Thoracic aorta (tissue), 2 donors: ENCODE measurements at places on chromosomes 4 and X. TPM values are rescaled to one million over a fixed set of nuclear protein-coding genes. Genes with fewer than 3 reads are reported as not detected.
A peak's percentile ranks its signal among the peaks of the same experiment; 100 is the strongest.

The SFRP2 gene
- total RNA-seq, result 90.3 TPM

- DNase-seq, result no peak
- H3K27ac ChIP-seq, result peak overlapping the region; percentile 81
- H3K36me3 ChIP-seq, result no peaks in the 10 kb centered on the region
- peaks cover 19% of the 10 kb centered on the region for H3K4me1 ChIP-seq
- no peaks in the 10 kb centered on the region for H3K27me3 ChIP-seq
Measured at GRCh38 chr4:153537493-153537960, 71.4 kb downstream of the TMEM131L start.

GRCh38 chr4:75058486-75058885 is 125.6 kb downstream of the PARM1 start:
- no peak overlapping the region for H3K4me3 ChIP-seq
- peaks cover 26% of the 10 kb centered on the region for H3K4me1 ChIP-seq
- no peak for DNase-seq
- H3K27me3 ChIP-seq, result no peaks in the 10 kb centered on the region

DNA sequence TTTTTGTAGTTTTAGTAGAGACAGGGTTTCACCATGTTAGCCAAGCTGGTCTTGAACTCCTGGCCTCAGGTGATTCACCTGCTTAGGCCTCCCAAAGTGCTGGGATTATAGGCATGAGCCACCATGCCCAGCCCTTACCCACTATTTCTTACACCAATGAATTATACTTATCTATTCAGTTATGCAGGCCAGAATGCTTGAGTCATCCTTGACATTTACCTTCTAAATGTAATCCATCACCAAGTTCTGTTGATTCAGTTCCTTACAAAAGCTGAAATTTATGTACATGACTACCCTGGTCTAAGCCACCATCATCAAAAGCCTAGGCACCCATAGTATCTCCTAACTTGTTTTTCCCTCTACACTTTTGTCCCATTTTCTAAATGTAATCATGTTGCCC is 585.7 kb downstream of the IL15 start:
- H3K36me3 ChIP-seq, result no peaks in the 10 kb centered on the region
- H3K4me1 ChIP-seq, result no peaks in the 10 kb centered on the region
- no peak overlapping the region for H3K27ac ChIP-seq
- no peak overlapping the region for H3K4me3 ChIP-seq

DNA sequence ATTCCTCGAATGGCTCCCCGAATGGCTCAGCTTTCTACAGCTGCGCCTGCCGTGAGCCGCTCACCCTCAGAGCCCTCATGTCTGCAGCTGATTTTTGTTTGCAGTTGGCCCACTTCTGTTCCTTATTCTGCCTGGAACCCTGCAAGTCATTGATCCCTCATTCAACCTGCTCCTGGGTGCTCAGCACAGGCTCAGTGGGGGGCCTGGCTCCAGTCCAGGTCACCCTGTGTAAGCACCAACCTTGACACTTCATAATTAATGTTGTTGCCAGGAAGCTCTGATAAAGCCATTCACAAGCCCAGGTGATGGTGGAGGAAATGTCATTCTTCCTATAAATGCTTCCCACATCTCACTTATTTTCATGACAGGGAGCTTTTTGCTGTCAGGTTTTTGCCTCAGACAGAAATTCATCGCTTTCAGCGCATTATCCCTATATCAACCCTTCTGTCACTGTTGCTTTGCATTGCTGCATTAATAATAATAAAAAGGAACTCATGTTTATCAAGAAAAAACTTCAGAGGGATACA is 85.7 kb downstream of the F11 start:
- no peaks in the 10 kb centered on the region for H3K36me3 ChIP-seq
- H3K27me3 ChIP-seq, result no peaks in the 10 kb centered on the region
- no peak overlapping the region for H3K4me3 ChIP-seq
- DNase-seq, result no peak

DNA sequence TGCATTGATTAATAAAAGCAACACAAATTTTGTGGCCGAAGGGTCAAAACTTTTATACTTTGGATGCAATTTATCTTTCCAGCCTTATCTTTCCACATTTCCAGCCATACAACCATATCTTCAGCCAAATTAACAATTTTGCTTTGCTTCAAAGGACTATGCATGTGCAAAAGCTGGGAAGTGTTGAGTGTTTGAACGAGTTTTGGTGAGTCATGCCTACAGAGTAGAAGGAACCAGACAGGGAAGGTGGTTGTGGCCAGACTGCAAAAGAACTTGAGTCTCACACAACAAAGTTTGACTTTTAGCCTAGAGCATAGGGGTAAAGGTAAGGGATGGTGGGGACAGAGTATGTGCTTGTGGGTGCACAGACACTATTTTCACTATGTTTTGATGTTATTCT is 53.0 kb upstream of the GABRA2 start:
- H3K27me3 ChIP-seq, result no peaks in the 10 kb centered on the region
- H3K4me1 ChIP-seq, result no peaks in the 10 kb centered on the region
- no peak for DNase-seq
- no peak overlapping the region for H3K27ac ChIP-seq
- H3K4me3 ChIP-seq, result no peak overlapping the region
- H3K36me3 ChIP-seq, result no peaks in the 10 kb centered on the region

The LNX1 gene
- 12.6 TPM for total RNA-seq
